NCI-H2227 treated with DMSO at 0.1 percent for 48 hours (cell line): ENCODE measurements at places on chromosomes 3 and 15.

DNA sequence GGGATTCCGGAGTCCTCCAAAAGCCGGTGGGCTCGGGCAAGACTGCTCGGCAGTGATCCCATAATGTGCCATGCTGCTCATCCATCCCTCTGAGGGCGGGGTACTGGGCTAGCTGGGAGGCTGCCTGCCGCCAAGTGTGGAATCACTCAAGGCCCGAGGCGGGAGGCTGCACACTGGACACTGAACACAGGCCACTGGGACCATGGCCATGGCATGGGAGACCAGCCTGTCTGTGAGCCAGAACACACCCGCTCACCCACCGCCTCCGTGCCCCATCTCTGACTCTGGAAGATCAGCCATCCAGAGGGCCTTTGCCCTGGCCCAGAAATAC lies 1.4 kb downstream of the C3orf22 start:
- no peak for DNase-seq

GRCh38 chr15:63928185-63928842 lies 94.6 kb upstream of the HERC1 start:
- no peak for DNase-seq

GRCh38 chr3:95271395-95271794 lies 1208.5 kb downstream of the NSUN3 start:
- no peak for DNase-seq

DNA sequence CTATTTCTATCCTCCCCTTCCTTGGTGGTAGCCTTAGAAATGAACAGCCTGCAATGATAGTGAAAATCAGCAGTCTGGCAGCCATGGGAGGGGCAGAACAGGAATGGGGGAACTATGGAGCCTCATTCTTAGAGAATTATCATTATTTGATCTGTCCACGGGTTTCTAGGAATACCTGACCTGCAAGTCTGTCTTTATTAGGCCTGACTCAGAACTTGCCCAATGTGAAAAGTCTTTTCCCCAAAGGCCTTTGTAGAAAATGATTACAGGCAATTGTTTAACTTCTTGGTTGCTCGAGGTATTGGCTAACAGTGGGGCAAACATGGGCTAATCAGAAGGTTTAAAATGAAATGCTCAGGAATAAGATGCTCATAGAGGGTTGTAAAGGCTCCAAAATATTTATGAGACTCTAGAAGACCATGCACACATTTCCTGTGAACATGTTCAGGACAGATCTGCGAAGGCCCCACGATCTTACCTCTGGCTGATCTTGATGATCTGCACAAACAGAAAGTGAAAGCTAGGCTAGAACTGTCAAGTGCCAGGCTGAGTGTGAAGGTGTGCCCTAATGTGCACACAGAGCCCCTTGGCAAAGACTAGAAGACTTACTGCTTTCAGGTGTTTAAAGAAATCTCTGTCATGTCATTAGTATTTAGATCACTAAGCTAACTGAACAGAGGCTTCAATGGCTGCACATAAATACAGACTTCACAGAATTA lies 39.6 kb upstream of the LAMP3 start:
- no peak for DNase-seq

DNA sequence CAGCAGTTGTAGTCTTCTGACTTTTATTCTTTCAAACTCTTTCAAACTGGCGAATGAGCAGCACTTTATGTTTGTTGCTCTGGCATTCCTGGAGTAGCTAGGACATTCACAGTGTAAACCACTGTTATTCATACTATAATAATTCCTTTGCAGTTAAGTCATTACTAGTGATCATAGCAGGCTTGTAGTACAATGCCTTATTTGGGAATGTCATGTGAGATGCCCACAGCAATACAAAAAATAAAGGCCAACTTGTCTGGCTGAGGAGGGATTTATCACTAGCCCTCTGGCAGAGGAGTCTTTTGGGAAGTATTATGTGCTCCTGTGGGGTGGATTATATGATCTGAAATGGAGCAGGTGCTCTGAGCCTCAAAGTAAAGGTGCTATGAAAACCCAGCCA lies 197.2 kb downstream of the VGLL3 start:
- DNase-seq, result no peak

DNA sequence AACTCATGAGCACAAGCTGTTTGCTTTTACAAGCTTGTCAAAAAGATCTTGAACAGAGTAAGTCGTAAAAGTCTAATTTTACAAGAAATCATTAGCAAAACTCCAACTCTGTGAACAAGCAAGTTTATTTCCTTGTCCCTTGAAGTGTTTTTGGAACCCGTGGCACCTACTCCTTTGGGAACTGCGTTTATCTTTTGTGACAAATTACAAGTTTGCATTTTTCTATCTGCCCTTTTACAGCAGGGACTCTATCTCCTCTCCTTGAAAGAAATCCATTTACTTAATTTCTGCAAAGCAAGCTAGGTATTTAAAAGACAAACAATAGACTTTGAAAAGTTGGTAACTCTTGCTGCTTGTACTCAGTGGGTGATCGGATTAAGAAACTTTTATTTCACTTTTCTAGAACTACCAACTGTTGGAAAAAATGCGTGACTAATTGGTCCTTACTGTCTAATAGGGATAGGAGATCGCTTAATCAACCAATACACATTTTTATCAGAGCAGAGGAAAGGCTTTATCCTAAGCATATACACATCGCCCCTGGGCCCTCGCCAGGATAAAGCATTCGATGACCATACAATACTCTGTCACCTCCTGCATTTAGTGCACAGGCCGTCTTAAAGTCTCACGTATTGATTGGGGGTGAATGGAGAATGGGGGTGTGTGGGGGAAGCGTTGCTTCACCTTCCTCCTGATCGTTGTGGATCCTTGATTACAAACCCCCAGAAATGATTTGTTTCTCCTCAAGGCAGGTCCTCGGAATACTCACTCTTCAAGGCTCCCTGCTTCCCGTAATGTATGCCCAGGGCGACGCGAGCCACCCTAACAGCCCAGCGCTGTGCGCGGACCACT lies 1.7 kb downstream of the PRTG start:
- peak; percentile 9 for DNase-seq

- no peak for DNase-seq
These were observed 30.6 kb downstream of the FLNB start for GRCh38 chr3:58038675-58039292.

GRCh38 chr3:171774521-171774920 lies 35.8 kb downstream of the PLD1 start:
- DNase-seq, result no peak

GRCh38 chr3:144746631-144747030 lies 775.0 kb downstream of the DIPK2A start:
- DNase-seq, result no peak

- DNase-seq, result no peak
These were observed 834.1 kb downstream of the NSUN3 start for GRCh38 chr3:94896994-94897393.

GRCh38 chr15:40290918-40291574 lies 8.2 kb upstream of the ANKRD63 start:
- peak; percentile 42 for DNase-seq

- DNase-seq, result no peak
These were observed at the start of gene AGBL1 for GRCh38 chr15:86079508-86080266. TSS of gene AGBL1 (plus strand) at chr15:86079871.

DNA sequence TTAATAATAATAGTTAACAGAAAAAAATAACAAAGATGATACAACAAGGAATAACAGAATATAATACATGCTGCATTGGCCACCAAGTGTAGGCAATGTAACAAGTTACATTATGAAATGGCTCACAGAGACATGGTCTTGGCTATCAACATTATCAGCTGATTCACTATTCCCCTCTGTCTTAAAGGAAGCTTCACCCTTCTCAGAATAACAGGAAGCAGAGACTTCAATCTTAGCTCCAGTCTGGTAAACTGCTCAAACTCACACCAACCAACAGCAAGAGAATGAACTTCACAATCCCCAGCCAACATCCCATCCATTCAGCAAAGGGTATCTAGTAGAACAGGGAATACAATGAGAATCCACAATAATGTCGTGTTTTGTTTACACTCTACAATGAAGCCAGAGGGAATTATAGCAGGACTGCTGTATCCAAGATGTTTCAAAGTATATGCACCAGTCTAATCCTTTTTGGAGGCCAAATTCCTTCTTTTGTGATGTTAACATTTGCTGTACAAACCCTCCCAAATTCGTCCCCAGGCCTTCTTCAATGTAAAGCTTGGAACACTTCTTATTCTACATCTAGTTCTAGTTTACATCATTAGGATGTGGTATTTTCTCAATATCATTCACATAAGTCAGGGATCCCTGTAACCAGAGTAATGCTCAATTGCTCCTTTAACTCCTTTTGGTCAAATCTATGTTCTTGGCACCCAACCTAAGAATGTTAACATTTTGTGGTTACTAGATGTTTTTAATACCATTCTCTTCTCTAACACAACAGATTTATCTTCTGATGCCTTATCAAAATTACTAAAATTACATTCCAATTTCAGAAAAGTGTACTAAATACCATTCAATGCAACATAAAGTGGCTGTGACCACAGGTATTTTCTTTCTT lies 52.4 kb upstream of the CMSS1 start:
- no peak for DNase-seq

DNA sequence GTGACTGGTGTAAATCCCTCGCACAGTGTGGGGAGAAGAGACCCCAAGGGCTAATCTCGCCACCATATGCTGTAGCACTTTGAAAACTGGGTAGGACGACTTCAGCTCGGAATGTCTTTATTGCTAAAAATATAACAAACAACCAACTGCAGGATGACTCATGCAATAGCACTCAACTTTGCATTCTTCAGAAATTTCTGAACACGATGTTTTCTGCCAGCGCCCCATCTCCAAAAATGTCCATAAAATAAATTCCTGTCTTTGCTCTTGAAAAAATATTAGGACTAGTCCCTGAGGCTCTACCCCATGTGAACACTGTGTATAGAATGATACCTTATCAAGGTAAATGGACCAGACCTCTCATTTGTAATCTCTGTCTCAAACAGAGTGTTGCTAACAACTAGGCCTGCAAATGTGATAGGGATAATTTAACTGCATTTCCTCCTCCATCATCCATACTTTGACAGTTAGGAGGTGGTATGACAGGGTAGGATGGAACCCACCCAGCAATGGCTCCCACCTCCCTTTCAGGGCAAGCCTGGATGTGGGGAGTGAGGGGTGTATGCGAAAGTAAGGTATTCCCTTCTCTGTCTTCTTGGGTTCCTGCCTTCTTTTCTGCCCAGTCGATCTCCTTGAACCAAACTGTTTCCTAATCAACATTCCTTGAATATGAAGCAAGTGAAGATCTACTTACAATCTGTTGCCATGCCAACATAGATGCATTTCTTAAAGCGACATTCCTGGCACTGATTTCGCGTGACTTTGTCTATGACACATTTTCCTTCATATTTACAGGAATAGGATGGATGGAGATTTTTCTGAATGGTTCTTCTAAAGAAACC lies 201.1 kb downstream of the NR1D2 start:
- no peak for DNase-seq

DNA sequence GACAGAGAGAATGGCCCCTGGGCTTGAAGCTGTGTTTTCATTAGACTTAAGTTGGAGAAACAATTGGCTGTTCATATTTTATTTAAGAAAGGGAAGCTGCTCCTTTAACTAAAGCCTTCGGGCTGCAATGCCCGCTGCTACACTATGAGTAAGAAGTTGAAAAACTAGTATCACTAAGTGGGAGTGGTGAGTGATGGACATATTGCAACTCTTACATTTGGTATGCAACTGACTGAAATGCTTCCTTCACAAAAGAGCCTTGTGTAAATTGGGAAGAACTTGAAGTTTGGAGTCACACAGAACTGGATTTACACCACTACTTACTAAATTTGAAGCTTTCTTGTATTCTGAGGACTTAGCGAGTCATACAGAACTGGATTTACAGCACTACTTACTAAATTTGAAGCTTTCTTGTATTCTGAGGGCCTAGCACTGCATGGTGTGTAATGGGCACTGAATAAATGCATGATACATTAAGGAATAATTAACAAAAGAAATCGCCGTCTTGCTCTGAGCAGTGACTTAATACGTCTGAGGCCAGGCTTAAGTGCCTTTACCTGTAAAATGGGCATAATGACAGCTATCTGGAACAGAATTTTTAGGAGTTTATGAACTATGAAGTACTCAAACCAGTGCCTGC lies 149.5 kb downstream of the RYR3 start:
- DNase-seq, result no peak

DNA sequence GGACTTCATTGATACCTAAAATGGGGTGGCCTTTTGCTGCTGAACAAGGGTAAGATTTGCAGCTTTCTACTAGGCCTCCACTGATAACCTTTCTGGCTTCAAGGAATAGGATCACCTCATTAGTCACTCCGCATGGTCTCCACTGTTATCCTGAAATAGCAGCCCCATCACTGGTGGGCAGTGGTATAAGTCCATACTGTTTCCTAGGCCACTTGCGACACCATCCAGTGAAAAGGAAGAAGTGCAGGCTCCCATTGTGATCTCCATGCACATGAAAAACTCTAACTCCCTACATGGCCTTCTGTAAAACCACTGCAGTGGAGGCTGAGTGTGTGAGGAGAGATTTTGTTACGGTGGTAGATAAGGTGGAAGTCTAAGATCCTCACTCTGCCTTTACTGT lies 1455.9 kb downstream of the SI start:
- DNase-seq, result no peak

- DNase-seq, result no peak
These were observed 4.9 kb upstream of the CHSY1 start for GRCh38 chr15:101256757-101257156.

DNA sequence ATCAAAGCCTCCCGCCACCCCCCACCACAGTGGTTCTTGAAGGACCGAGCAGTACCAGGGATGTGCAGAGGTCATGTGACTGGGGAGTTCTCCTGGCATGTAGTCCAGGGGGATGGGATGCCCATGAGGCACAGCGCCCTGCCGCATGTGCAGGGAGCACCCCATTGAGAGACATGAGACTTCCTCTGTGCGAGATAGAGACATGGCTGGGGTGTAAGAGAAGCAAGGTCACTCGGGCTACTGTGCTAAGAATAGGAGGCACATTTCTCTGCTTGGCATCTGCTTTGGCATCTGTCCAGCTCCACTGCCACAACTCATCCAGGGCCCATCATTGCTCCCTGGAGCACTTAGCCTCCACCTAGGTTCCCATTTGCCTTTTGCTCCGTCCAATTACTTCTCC lies 2.4 kb upstream of the CYP1A1 start:
- DNase-seq, result no peak

DNA sequence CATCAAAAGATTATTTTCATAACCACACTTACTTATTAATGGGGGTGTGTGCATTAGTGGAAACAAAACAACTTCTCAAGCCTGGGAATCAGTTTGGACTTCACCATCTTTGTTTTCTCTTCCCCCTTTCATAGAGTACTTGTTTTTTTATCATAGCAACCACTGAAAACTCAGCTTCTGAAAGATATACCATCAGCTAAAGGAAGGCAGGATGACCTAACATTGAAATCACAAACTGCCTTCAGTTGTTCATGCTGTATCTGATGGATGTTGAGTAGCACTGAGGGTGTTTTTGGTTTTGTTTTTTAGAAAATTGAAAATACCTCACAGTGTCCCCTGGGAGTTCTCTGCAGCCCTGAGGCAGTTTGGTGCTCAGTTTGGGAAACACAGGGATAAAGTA lies 46.5 kb downstream of the NEK10 start:
- no peak for DNase-seq
